Kidney (tissue), 22 donors: ENCODE measurements at places on chromosomes 2 and 18. TPM values are rescaled to one million over a fixed set of nuclear protein-coding genes. Genes with fewer than 3 reads are reported as not detected.

The FAM110C gene
- polyA plus RNA-seq = 8.3 TPM

The TDRD15 gene
- not detected for polyA plus RNA-seq

The CPO gene
- 0.90 TPM for polyA plus RNA-seq

The VIT gene
- 0.15 TPM for polyA plus RNA-seq

The INSIG2 gene
- 18.4 TPM for polyA plus RNA-seq

The TMEM178A gene
- 48.0 TPM for polyA plus RNA-seq

The EMILIN1 gene
- 32.1 TPM for polyA plus RNA-seq

The TCF23 gene
- not detected for polyA plus RNA-seq

The BOLL gene
- not detected for polyA plus RNA-seq

The SLC1A4 gene
- polyA plus RNA-seq = 2.1 TPM

The PCARE gene
- polyA plus RNA-seq = 1.3 TPM

The CCDC74A gene
- polyA plus RNA-seq = 10.5 TPM

The MBD1 gene
- 24.7 TPM for polyA plus RNA-seq

The PER2 gene
- 1.8 TPM for polyA plus RNA-seq

The KLHL30 gene
- polyA plus RNA-seq = 0.24 TPM

The VWC2L gene
- polyA plus RNA-seq = not detected

The DAW1 gene
- polyA plus RNA-seq = 1.0 TPM

The PPP1R1C gene
- 2.5 TPM for polyA plus RNA-seq

The LAMA1 gene
- 10.7 TPM for polyA plus RNA-seq

The EN1 gene
- not detected for polyA plus RNA-seq

The CRYGB gene
- polyA plus RNA-seq = not detected

The LOXHD1 gene
- not detected for polyA plus RNA-seq

The L3MBTL4 gene
- 3.9 TPM for polyA plus RNA-seq

The BOK gene
- polyA plus RNA-seq = 22.9 TPM

The PDE11A gene
- polyA plus RNA-seq = 0.58 TPM

The IL1R1 gene
- 24.6 TPM for polyA plus RNA-seq
